ENCODE measurements at places on chromosomes 3 and 15.
A peak's percentile ranks its signal among the peaks of the same experiment; 100 is the strongest.

GRCh38 chr3:184543843-184544512 lies 17.6 kb upstream of the EPHB3 start:
- peak; percentile 83 for DNase-seq

GRCh38 chr15:82058517-82059204 lies 12.8 kb upstream of the MEX3B start:
- no peak for DNase-seq

DNA sequence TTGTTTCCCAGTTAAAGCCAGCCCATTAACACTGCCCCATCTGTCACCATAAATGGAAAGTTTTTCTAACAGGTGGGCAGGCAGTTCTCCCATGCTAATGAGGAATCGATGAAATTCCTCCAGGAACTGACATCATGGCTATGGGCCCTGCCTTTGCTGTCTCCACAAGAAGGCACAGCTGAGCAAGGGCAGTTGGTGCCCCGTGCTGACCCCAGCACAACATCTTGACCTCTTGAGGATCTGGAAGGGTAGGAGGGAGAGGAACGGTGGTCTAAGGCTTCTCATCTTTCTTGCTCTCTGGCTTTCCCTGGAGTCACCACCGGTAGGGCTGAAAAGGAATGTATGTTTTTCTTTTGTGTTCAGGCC lies 46.7 kb downstream of the CHCHD6 start:
- no peak for DNase-seq

DNA sequence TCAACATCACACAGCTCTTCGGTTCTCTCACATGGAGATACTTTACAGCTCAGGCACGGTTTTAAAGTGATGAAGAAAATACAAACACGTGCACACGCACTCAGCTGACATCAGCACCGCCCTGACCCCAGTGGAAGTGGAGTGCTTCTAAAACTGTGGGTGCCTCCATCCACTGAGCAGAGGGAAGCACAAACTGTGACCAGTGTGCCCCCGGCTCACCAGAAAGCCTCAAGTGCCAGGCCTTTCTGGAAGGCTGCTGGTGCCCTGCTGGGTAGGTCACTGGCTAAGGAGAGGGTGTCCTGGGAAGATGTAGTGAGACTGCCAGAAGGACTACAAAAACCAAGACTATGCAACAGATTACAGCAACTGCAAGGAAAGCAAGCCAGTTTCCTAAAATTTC lies 78.5 kb downstream of the OCA2 start:
- no peak for DNase-seq

DNA sequence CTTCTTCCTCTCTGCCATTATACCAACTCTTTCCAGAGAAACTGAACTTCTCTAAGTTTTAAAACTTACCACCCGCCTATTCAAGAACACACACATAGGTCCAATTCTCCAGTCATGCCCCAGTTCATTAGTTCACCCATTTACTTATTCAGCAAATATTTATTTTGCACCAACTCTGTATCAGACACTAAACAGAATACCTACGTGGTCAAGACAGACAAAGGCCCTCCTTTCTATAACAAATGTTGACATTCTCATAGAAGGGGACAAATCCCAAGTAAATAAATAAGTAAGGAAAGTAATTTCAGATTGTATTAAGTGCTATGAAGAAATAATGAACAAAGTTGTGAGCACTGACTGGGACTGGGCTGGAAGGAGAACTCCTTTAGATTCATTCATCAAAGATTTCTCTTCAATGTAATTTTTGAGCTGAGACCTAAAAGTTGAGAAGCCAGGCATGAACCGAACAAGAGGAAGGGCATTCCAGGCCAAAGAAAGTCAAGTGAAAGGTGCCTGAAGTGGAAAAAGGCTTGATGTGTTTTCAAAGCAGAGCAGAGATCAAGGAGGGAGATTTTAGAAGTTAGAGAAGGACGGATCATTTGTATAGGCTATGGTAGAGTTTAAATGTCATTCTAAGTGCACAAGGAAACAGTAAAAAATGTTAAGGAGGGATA lies 120.4 kb downstream of the P3H2 start:
- DNase-seq = no peak

GRCh38 chr3:103158183-103158582 lies 723.4 kb downstream of the ZPLD1 start:
- DNase-seq = no peak

GRCh38 chr15:58374147-58374546 lies 57.6 kb upstream of the LIPC start:
- no peak for DNase-seq

- no peak for DNase-seq
Measured at GRCh38 chr3:153051427-153052095, 110.5 kb upstream of the RAP2B start.

- no peak for DNase-seq
Measured at GRCh38 chr3:139758654-139759291, 81.0 kb upstream of the NMNAT3 start.

DNA sequence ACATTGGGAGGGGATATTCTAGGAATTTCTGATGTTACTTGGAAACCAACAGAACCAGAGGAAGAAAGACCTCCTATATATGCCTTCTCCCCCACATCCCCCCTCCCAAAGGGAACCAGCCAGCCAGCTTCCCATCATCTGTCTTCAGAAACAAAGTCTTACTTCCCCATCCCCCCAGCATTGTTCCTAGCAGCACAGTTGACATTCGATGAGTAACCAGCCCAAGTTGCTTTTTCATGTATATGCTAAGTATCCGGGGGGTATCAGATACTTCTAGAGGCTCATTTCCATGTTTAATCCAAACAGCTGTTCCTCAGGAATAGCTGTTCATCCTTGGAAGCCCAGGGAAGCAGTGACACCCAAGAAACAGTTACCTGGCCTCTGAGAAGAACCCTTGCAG lies 16.0 kb downstream of the RMDN3 start:
- no peak for DNase-seq

DNA sequence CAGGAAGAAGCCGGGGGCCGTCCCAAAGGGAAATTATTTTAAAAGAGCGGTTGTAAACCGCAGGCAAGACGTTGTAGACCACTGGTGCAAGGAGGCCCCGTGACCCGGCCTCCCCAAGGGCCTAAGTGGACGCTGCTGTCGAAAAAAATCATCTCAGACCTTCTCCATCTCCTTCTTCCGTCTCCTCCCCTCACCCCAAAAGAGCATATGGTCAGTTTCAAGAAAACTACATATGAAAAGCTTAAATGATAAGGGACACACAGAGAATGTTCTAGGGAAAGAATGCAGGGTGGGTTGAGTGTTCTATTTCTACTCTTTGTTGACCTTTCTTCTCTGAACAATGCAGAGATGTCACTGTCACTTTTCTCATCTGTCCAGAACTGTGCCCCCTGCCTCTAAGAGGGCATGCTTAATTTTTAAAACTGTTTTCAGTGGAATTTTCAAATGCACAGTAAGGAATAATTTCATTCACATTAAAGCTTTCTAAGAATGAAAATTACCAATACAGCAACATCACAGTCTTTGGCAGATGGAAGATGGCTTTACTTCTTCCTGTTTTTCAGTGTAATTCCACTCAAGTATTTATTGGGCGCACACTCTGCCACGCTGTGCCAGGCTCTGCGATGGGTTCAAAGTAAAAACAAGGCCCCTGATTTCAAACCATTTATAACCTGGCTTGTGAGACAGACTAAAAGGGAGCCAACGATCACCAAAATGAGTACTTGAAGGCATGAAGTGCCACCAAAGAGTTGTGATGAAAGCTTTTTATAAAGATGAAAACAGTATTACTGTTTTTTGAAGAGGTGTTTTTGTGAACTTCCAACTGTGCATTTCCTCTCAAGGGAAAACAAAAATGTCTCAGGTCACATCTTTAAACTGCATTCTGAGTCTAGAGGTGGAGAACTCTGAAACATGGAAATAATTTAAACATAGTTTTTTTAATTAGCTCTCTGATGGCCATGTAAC lies 891 bp upstream of the TOP2B start:
- DNase-seq = peak; percentile 76

- DNase-seq = no peak
Measured at GRCh38 chr3:125367403-125368230, 7.5 kb downstream of the ZNF148 start.

- peak; percentile 18 for DNase-seq
Measured at GRCh38 chr3:70064194-70064779, 64.8 kb downstream of the SAMMSON start.

DNA sequence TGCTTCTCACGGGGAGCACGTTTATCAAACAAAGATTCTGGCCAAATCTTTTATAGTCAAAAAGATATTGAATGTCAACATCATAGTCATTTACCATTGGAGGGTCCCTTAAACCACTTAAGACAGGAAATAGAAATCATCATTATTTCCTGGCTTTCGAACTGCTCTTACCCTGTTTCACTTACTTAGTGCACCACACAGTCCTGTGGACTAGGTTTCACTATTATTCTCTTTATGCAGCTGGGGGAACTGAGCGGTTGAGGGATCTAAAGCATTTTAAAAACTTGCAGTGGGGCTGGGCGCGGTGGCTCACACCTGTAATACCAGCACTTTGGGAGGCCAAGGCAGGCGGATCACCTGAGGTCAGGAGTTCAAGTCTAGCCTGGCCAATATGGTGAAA lies 13.7 kb upstream of the TPRG1 start:
- DNase-seq = no peak

- peak; percentile 71 for DNase-seq
Measured at GRCh38 chr3:197501879-197502620, 53.7 kb downstream of the BDH1 start.

DNA sequence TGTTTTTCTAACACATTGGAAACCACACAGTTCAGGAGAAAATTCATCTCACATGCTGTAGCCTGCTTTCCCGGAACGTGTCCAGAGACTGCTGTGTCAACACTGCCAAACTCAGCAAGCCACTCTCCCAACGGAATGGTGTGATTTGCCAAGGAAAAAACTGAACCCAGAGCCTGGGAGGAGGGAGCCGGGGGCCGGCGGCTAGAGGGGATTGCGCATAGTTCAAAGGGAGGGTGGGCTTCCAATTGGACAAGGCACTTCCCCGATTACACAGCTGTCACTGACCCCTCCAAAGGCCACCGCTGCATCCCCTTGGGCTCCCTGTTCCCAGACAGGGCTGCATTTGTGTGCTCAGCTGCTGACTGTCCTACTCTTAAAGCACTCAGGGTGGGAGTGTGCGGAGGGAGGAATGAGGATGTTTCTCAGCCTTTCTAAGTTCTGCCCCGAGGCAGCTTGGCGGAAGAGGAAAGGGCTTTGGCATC lies 256.2 kb downstream of the ZNF621 start:
- DNase-seq = no peak

GRCh38 chr3:66115858-66116654 lies 77.3 kb upstream of the MAGI1 start:
- no peak for DNase-seq

- DNase-seq = no peak
Measured at GRCh38 chr3:59265566-59265965, 215.7 kb upstream of the CFAP20DC start.

GRCh38 chr3:141878817-141879216 lies 2.4 kb downstream of the ATP1B3 start:
- DNase-seq = no peak

- DNase-seq = no peak
Measured at GRCh38 chr15:74500401-74500800, 39.4 kb upstream of the UBL7 start.

- DNase-seq = no peak
Measured at GRCh38 chr3:117611211-117611610, 901.6 kb downstream of the TUSC7 start.

DNA sequence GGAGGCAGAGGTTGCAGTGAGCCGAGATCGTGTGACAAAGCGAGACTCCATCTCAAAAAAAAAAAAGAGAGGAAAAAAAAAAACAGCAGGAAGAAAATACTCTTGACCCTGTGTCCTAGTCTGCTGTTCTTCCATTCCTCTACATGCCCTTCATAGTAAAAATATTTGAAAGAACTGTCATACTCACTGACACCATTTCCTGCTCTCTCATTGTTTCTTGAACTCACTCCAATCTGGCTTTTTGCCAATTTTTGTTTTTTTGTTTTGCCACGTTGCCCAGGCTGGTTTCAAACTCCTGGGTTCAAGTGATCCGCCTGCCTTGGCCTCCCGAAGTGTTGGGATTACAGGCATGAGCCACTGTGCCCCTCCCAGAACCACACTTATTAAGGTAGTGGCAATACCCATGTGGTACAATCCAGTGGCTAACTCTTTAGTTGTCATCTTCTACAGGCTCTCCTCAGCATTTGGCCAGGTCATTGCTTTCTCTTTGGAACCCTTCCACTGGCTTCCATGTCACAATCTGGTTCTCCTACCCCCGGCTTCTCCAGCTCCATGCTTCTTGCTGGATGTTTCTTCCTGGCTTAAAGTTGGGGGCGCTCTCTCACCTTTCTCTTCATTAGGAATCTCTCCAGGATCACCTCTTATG lies 238.2 kb upstream of the C2CD4B start:
- no peak for DNase-seq

DNA sequence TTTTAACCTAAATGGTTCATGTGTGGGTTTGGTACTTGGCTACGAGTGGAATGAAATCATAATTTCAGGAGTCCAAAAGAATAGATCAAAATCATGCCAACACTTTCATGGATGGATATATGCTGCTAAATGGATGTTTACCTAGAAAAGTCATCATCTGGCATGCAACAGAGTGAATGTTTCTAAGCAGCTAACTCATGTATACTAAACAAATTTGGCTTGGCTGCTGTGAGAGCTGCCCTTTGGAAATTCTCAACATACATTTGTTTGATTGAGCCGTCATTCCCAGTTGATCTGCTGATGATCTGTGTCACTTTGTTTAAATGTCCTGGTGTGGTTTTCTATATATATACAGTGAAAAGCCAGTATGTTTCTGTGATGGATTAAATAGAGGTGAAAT lies 263.3 kb downstream of the MECOM start:
- DNase-seq = no peak

DNA sequence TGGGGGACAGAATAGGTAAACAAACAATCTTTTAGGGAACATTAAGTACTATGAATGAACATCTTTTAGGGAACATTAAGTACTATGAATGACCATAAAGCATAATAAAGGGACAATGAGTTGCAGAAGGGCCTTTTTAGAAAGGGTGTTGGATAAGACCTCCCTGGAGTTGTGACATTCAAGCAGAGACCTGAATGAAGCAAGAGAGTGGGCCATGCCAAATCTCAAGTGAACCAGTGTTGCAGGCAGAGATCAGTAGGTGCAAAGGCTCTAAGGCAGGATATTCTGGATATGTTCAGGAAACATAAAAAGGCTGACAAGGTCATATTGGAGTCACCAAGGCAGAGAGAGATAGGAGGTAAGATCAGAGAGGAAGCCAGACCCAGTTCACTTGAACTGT lies 29.4 kb upstream of the ZBTB38 start:
- DNase-seq = no peak

- no peak for DNase-seq
Measured at GRCh38 chr15:69385831-69386230, 28.3 kb upstream of the KIF23 start.

GRCh38 chr15:31136016-31136415 lies 34.5 kb upstream of the TRPM1 start:
- DNase-seq = no peak
